ENCODE measurements at places on chromosomes 16 and 17.
A peak's percentile ranks its signal among the peaks of the same experiment; 100 is the strongest.

DNA sequence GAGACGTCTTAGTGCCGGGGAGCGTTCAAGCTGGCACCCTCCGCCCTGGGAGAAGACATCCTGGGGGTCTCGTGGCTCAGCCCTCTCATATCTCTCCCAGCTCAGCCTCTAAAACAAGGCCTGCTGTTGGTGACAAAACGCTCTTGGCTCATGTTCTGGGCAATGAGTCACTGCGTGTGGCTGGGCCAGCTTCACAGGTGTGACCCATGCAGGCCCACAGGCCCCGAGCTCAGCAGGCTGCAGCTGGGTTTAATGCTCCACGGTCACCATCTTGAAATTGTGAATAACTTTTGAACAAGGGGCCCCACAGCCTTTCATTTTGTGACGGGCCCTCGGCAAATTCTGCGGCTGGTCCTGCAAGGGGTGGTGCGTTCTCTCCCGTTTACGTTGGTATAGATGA is 22.4 kb downstream of the GAA start:
- DNase-seq, result no peak

DNA sequence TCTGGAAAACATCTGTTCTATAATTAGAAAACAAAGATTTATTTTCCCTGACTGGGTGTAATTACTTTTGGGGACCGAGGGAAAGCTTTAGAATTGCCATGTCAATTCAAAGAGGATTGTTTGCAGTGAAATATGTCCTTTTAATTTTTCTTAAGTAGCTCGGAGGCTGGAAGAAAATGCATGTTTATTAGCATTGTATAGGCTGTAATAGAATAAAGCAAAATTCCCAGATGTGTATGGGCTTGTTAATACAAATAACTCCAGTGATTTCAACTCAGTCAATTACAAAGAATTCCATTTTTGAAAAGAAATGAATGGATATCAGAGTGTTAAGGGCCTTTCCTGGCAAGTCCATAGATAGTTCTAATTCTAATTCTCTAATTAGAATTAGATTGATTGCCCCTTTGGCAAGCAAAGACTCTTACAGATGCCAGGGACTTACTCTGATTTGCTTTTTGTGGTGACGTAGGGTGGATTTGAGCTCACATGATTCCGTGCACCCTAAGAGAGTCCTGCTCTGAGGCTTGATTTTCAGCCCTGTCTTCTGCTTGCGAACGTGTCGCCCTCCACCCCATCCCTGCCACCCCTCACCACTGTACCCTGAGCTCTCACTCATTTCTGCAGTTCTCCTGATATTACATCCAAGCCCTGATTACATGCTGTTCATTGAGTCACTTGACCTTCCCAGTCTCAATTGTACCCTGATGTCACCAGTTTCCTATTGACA is 70.0 kb upstream of the FAM20A start:
- DNase-seq, result peak; percentile 40

DNA sequence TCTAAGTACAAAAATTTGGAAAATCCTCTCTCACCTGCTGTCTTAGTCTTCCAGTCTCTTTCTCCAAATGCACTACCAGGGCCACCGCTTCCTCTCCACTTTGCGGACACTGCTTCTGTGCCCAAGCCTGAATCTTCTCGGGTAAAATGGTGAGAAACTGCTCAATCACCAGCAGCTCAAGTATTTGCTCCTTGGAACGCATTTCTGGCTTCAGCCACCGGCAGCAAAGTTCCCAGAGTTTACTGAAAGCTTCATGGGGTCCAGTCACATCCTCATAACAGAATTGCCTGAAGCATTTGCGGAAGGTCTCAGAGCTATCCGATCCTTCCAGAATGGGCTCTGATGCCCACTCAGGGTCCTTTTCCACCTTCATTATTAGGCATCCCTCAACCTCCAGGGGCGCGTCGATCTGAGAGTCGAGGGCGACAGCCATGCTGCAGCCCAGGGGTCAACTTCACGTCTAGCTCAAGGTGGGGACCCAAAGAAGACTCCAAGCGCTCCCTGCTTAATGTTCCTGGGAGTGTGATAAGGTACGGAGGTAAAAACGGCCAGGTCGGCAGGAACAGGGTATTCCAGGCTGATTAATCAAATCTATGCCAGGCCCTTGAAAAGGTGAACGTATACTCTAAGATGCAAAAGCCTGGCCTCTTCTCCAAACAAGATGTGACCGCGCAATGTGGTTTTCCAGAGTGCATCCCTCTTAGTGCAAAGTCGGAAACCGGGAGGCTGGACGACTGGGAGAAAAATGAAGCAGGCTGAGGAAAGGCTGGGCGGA is 763 bp downstream of the ZKSCAN2 start:
- no peak for DNase-seq

GRCh38 chr16:49639739-49640431 is 216.0 kb downstream of the ZNF423 start:
- DNase-seq, result no peak

- DNase-seq, result no peak
These were observed 52.0 kb downstream of the MAP2K6 start for GRCh38 chr17:69466451-69466850.

DNA sequence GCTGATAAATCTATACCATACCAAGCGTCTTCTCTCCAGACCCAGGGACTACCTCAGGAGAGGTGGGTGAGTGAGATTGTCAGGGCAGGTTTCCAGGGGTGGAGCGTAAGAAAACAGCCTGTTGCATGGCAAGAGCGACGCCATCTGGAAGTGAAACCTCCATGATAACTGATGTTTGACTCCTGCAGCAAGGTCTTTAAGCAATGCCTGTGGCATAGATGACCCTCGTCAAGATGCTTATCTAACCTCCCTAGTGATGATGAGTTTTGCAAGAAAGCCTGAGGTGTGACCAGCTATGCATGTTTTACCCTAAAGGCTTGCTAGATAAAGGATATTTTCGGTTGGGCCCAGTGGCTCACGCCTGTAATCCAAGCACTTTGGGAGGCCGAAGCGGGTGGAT is 71.6 kb downstream of the GSG1L start:
- DNase-seq, result no peak

DNA sequence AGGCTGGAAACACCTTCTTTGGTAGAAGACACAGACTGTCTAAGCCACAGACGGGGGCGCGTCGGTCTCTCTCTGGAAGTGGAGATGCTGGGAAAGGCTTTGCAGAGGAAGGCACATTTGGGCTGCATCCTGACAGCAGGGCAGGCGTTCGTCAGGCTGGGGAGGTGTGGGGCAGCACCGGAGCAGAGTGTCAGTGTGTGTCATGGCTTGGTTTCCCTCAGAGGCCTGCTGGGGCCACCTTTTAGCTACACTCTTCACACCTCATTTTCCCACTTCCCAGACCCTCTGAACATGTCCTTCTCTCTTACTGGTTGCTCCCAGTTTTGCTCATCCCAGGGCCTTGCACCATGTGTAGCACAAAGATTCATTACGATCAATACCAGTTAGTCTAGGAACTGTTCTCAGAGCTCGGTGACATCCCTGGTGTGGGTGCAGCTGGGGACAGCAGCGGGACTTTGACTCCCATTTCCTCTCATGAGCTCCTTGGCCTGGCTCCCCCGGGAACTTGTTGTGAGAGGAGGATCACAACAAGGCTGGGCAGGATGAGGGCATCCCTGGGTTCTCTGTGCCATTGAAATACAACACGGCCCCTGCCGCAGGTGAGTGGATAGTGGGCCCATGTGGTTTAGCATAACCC is 33.1 kb downstream of the SMARCE1 start:
- no peak for DNase-seq

DNA sequence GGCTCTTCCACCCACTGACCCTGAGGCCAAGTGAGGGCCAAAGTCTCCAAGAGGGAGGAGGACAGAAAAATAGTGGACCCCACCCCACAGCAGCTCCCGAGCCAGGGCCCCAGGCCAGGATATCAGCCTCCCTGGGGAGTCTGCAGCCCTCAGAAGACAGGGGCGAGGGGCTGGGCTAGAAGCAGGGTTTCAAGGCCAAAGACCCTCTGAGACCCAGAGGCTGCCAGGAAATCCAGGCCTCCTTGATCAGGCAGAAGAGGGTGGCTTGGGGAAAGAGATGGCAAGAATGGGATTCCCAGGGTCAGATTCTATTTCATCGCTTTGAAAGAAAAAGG is 156.1 kb downstream of the ZNF423 start:
- DNase-seq, result no peak

- DNase-seq, result no peak
These were observed 64.8 kb downstream of the C16orf95 start for GRCh38 chr16:87252269-87252970.

DNA sequence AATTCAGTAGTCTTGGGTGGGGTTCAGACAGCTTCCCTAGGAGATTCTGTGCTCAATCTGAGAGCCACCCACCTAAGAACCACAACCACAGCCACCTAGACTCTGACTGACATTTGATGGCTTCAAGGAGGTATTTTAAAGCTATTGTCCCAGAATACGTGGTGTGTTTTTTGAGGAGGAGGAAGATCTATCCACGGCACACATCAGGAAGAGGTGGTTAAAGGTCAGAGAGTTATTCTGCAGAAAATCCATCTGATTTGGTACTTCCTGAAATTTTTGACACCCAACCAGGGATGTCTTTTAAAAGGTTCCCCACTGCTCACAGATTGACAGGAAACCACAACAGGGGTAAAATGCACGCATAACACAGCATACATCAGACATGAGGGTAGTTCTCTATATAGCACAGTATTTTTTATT is 25.1 kb downstream of the SMARCE1 start:
- no peak for DNase-seq

GRCh38 chr16:30407804-30408534 is 563 bp downstream of the ZNF771 start:
- peak; percentile 57 for DNase-seq

DNA sequence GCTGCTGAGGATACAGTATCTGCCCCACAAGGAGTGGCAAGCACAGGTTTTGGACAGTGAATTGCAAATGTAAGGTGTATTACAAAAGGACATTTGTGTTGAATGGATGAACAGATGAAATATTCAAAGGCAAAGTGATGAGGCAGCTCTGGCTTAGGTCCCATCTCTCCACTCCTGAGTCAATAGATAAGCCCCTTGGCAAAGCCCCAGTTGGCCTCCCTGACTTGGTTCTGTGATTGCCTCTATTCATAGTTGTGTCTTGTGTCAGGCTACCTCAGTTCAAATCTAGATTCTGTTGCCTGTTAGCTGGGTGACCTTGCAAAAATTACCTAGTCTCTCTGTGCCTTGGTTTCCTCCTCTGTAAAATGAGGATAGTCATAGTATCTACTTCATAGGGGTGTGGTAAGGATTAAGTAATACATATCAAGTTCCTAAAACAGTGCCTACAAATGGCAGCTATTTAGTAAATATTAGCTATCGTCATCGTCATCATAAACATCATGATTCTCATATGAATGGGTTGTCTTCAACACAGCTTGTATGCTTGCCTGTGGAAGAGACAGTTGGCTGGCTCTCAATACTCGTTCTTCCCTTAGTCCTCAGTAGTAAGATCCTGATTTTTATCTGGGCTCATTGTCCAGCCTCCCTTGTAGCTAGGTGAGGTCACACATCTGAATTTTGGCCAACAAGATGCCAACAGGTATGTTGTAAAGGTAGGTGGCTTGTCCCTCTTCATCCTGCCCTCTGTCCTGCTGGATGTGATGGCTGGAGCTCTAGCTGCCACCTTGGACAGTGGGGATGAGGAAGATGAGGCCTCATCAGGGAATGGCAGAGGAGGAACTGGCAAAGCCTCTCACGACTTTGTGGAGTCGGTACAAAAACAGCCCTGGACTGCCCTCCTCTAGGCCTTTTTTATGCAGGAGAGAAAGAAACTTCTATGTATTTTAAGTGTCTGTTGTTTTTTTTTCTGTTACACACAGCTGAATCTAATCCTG is 2.1 kb upstream of the MFAP4 start:
- DNase-seq, result no peak

GRCh38 chr17:57689254-57689653 is 55.8 kb downstream of the CCDC182 start:
- DNase-seq, result no peak

- DNase-seq, result no peak
These were observed 3.6 kb upstream of the TBX2 start for GRCh38 chr17:61395983-61396585.

- DNase-seq, result no peak
These were observed 5.7 kb downstream of the MED13 start for GRCh38 chr17:62059414-62059813.

GRCh38 chr17:42325026-42325425 is 36.7 kb downstream of the STAT5A start:
- no peak for DNase-seq

- DNase-seq, result no peak
These were observed 7.4 kb upstream of the ETV4 start for GRCh38 chr17:43553573-43553972.

Measured in right lung (tissue), 10 donors.